ENCODE measurements at places on chromosomes 4 and X.
A peak's percentile ranks its signal among the peaks of the same experiment; 100 is the strongest.

DNA sequence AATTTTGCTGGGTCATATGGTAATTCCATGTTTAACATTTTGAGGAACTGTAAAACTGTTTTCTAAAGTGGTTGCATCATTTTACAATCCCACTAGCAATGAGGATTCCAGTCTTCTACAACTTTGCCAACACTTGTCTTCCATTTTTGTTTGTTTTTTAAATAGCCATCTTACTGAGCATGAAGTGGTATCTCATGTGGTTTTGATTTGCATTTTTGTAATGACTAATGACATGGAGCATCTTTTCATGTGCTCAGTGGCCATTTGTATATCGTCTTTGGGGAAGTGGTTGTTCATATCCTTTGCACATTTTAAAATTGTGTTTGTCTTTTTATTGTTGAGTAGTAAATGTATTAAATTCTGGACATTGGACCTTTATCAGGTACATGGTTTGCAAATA lies 94.7 kb downstream of the TMEM131L start:
- DNase-seq: no peak

GRCh38 chr4:85092536-85092935 lies 126.0 kb upstream of the WDFY3 start:
- DNase-seq: no peak

DNA sequence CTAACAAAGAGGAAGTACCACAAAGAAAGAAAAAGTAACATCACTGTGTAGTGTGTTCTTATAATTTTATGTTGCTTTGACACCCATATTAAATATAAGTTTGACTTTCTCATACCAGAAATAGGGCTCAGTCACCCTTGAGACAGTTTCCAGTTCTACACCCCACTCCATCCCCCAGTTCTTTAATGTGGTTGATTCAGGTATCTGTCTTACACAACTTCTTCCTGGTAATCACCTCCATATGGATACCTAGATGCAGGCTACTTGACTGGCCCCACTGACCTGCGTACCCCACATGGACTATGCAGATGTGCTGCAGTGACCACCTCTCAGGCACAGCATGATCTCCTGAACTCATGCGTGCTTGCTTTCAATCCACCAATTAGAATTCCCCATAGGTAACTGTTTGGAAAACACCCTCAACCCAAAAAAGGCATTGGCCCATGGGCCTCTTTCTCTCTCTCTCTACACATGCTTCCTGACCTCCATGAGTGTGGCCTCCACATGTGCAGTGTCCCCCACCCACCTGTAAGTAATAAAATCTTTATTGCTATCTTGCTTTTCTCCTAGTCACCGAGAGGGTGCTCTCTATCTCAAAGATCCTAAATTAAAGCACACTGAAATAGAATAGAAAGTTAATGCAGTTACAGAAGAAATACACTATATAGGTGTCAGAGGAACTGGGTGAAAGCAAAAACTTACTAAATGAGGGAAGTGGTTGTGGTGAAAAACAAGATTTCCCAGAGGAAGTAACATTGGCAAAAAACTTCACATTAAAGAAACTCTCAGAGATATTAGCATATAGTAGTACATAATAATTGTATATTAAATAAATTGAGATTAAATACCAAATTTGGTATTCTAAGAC lies 98.4 kb downstream of the ZAR1 start:
- no peak for DNase-seq

GRCh38 chr4:8069102-8069752 lies 89.4 kb downstream of the ABLIM2 start:
- DNase-seq: no peak

- DNase-seq: no peak
These were observed 6.7 kb downstream of the CD99 start for GRCh38 chrX:2697741-2698299.

DNA sequence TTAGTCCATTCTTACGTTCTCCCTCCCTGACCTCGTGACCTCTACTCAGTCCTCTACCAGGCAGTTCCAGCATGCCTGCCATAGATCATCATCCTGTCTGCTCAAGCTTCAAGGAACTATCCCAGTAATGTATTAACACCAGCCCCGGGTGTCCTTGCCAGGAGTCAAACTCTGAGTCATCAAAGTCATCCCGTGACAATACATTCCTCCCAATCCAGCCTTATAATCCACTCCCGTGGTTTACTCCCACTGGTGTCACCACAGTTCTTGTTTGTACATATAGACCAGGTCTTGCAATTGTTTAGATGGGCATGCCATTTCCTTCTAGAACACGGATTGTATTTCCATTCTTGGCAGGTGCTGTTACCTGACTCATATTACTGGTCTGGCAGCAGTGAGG lies 68.7 kb upstream of the TAB3 start:
- no peak for DNase-seq

GRCh38 chr4:73211968-73212367 lies 46.6 kb downstream of the ANKRD17 start:
- DNase-seq: no peak

- DNase-seq: no peak
These were observed 544.5 kb downstream of the PPP4R3C start for GRCh38 chrX:26918631-26919030.

- DNase-seq: no peak
These were observed 116.8 kb upstream of the ZCCHC13 start for GRCh38 chrX:74187211-74187610.

GRCh38 chrX:101362757-101363156 lies 14.2 kb upstream of the TIMM8A start:
- DNase-seq: no peak

DNA sequence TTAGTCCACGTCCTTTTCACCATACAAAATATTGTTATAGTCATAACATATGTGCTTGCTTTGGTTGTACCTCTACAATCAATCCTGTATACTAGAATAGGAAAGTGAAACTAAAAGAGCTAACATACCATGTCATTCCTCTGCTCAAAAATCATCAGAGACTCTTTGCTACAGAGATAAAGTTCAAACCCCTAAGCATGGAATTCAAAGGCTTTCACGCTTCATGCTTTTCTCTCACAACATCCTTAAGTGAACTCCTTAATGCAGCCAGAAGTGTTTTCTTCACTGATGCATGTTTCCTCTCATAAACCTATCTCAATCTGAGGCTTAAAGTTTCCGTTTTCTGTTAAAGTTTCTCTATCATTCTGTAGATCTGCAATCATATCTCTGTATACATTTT lies 744.6 kb upstream of the IGFBP7 start:
- no peak for DNase-seq

GRCh38 chr4:13599159-13599558 lies 28.4 kb downstream of the BOD1L1 start:
- no peak for DNase-seq

- no peak for DNase-seq
These were observed 346.8 kb downstream of the FSTL5 start for GRCh38 chr4:161816958-161817357.

GRCh38 chrX:46325312-46325877 lies 219.8 kb downstream of the ZNF674 start:
- DNase-seq: peak; percentile 53

GRCh38 chr4:184657144-184657543 lies 7.6 kb downstream of the PRIMPOL start:
- DNase-seq: no peak

DNA sequence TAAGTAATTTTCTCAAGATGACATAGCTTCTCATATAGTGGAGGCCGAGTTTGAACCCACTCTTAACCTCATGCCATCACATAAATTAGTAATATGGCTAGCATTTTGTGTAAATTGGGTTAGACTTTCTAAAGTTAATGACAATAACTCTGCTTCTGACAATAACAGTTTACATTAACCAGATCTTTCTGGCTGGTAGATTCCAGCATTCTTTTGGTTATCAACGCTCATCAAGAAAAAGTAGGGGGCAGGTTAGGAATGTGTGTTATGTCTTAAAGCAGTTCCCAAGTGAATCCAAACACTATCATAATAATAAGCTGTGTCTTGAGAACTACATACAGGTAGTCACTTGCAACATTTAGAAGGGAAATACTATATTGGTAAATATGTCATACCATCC lies 162.5 kb downstream of the PRDM5 start:
- DNase-seq: no peak

All from activated CD8-positive, alpha-beta memory T cell treated with anti-CD3 and anti-CD28 coated beads for 4 hours (primary cell).